ENCODE measurements at places on chromosomes 3 and 15.
A peak's percentile ranks its signal among the peaks of the same experiment; 100 is the strongest.

DNA sequence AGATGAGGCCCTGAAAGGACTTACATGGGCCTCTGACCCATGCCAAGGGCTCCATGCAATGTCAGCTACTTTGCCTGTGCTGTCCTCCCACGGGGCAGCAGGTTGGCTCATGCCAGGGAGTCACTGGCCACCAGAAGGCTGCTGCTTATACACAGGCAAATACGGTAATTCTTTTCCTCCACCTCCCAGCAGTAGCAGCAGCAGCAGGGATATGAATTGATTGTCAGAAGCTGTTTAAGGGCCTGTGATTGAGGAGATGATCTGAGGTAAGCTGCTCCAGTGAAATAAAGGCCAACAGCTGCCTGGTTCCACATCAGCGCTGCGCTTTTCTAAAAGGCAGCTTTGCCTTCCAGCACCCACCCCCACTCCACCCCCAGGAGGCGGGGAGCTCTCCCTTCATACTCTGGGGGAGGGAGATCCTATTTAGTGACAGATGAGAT is 250.5 kb downstream of the SHQ1 start:
- peak; percentile 29 for DNase-seq

GRCh38 chr3:187000711-187001151 is 70.4 kb downstream of the ST6GAL1 start:
- DNase-seq, result no peak

- no peak for DNase-seq
Measured at GRCh38 chr3:139561959-139562676, 22.6 kb upstream of the RBP1 start.

- DNase-seq, result no peak
Measured at GRCh38 chr3:157073810-157074209, 86.1 kb downstream of the CCNL1 start.

GRCh38 chr3:100245136-100245535 is 15.7 kb upstream of the TBC1D23 start:
- no peak for DNase-seq

GRCh38 chr3:148730676-148731075 is 33.0 kb downstream of the AGTR1 start:
- no peak for DNase-seq

DNA sequence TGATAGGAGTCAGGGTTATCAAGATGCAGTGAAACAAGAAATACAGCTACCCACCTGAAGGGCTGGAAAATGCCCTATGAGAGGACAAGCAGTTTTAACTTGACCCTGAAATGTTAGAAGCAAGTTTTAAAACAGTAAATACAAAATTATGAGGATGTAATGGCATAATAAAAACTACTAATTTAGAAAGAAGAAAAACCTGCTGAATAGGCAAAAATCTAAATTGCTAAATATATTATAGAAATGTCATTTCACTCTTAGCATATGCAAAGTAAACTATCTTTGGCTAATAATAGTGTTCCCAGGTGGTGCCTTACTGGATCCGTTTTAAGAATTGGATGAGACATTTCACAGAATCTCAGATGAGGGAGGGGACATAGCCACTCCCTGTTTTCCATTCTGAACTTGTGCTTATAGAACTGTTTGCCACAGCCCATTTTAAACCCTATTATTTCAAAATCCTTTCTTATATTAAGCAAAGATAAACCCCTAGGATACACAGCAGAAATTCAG is 294.6 kb downstream of the LSAMP start:
- DNase-seq, result no peak

DNA sequence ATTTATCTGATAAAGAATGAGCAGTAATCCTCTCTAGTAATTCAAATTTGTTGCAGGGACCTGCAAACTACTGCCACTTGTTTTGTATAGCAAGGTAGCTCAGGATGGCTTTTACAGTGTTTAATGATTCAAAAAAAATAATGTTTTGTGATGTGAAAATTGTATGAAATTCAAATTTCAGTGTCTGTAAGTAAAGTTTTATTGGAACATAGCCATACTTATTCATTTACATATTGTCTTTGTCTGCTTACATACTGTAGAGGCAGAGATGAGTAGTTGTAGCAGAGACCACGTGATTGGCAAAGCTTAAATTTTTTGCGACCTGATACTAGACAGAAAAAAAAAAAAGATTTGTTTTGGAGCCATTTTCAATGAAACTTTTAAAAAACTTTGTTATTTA is 6.5 kb upstream of the UTS2B start:
- DNase-seq, result no peak

DNA sequence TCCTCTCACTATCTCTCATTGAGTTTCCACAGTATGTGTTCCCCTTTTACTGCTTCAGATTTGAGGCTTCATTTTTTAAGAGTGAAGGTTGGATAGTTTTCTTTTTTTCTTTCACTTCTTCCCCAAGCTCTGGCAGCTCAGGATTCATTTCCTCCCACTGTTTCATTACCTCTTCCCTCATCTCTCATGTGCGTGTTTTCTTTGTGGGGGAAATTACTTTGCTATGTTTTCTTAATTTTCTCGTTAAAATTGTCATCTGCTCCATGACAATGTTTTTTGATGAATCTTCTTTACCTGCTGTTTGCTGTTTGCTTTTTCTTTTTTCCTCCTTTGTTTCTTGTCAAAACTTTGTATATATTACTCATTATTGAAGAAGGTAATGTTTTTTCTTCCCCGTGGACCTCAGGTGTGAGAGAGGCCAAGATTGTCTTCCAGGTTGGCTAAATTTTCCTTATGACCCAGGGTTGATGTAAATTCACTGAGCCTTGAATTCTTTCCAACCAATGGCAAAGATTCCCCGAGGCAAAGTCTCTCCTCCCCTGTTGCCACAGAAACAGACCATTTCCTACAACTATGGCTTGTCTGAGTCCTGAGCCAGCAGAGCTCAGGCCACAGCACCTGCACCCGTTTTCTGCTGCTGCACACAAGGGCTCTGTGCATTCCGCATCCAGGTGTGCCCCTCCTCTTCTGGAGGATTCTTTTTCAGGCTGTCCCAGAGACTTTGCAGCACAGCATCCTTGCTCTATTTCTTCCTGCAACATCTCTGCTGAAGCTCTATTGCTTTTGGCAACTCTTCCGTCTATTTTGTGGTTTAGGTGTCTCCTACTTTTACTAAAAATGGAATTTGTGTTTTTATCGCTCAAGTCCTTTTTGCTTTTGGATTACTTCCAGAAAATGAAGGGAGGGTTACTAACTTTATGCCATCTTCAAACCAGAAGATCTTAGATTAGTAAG is 66.1 kb downstream of the NOX5 start:
- no peak for DNase-seq

GRCh38 chr3:125357032-125357658 is 18.0 kb downstream of the ZNF148 start:
- no peak for DNase-seq

DNA sequence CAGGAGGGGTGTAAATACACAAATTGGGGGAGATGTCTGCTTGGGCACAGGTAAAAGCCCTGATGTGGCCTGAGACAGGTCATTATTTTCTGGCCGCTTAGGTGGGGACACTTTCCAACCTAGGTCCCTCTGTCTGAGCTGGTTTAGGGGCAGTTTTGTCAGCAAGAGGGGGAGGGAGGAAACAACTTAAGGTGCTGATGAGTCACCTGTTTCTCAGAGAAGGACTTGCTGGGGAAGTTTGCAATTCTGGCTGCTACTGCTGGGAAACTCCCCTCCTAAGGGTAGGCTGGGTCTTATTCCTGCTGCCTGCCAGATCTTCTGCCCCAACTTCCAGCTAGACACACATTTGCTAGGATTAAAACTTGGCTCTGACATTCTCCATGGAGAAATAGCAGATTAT is 4.8 kb upstream of the RHOV start:
- DNase-seq, result no peak

DNA sequence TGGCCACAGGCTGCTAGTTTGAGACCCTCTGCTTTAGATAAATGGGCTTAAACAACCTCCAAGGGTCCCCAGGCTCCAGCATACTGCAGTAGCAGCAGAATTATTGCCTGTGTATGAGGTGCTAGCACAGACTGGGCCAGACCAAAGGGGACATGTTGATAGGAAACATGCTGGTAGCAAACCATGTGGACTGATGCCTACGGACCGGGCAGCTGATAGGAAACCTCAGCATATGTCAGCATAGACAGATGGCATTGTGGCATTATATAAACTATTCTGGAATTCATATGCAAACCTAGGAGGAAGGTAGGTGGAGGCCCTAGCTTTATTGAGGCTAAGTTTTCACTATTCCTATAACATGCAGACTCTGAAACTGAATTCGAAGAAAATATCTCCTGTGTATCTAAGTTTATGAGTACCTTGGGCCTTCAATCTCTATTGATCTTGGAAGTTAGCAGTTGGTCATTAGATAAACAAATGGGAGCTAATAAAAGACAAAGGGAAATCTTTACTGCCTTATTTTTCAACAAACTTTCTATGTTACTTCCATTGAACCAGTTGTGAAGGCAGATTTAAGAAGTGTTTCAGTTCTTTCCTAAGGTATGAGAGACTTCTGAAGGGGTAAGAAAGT is 1.7 kb upstream of the HGD start:
- no peak for DNase-seq

DNA sequence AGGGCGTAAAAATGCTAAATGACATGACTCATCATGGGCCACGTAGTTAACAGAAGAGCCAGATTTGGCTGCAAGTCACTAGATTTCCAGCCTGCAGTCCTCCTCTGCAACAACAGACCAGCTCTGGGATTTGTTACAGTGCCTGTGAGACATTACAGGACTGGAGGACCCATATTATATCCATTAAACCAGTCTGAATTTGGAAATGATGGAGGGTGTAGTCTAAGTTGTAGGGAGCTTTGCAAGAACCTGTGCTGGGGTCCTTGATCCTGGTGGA is 10.8 kb downstream of the ZNF774 start:
- DNase-seq, result no peak

DNA sequence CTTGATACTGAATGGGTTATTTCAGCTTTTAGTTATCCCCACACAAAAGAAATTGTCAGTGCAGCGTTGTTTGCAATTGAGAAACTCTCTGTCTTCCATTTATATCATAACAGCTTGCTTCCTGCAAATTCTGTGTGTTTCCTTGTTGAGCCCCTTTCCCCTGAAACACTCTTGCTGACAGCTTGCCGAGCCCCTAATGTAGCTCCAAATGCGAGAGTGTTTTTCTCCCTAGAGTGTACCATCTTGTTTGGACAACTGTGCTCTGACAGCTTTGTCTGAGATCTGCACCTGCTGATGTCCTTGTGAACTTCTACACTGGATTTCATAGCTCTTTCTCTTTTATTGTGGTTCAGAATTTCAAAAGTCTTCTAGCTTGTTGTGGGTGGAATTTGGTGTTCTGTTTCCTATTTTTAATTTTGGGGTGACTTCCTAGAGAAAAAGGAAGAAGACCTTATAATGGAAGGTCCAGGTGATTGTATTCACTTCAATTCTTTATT is 343.5 kb downstream of the PDCD6IP start:
- DNase-seq, result no peak
